Stimulated activated naive CD4-positive, alpha-beta T cell treated with Interleukin-2 at 50 U/mL for 16 hours (primary cell): ENCODE measurements at places on chromosomes 1 and 21.

- DNase-seq = no peak
These were observed 1.0 kb downstream of the PDXK start for GRCh38 chr21:43719748-43720538.

DNA sequence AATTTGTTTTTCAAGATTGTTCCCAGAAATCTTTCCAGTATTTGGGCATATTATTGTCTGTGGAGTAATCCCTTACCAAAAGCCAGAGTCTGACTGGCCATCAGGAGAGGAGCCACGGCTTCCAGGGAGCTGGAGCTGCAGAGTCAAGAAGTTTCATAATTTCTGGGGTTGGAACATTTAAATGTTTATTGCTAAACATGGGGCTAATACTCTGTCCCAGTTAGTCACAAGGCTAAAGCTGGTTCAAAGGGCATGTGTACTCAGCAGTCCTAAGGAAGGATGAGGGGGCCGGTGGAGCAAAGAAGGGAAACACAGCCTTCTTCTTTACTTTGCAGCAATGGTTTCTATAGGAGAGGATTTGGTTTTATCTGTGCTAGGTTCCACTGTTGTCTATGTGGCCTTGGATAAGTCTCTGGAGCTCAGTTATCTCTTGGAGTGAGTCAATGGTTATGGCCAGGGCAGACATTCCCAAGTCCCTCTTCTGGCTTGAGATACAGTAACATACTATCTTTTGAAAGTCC lies 9.5 kb downstream of the DENND2D start:
- DNase-seq = no peak

- peak; percentile 42 for DNase-seq
These were observed 235.2 kb upstream of the IRF2BP2 start for GRCh38 chr1:234845097-234845660.

GRCh38 chr1:15371610-15372545 lies 37.8 kb upstream of the EFHD2 start:
- DNase-seq = no peak

- no peak for DNase-seq
These were observed 85.7 kb upstream of the SLC45A1 start for GRCh38 chr1:8232036-8232757.

DNA sequence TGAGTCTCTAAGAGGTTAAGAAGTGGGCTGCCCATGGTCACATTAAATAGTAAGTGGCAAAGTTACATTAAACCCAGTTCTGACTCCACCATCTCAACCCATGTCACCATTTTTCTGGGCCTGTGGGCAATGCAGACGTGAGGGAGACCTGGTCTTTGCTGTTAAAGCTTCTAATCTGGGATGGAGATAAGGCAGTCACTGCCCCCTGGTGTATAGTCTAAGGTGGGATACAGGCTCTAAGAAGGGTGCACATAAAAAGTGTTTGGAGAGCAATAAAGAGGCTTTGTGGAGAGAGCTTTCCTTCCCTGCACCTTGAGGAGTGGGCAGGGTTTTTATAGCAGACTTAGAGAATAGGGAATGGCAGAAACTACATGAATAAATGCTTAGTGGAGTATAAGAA lies 141.3 kb downstream of the ROR1 start:
- no peak for DNase-seq

DNA sequence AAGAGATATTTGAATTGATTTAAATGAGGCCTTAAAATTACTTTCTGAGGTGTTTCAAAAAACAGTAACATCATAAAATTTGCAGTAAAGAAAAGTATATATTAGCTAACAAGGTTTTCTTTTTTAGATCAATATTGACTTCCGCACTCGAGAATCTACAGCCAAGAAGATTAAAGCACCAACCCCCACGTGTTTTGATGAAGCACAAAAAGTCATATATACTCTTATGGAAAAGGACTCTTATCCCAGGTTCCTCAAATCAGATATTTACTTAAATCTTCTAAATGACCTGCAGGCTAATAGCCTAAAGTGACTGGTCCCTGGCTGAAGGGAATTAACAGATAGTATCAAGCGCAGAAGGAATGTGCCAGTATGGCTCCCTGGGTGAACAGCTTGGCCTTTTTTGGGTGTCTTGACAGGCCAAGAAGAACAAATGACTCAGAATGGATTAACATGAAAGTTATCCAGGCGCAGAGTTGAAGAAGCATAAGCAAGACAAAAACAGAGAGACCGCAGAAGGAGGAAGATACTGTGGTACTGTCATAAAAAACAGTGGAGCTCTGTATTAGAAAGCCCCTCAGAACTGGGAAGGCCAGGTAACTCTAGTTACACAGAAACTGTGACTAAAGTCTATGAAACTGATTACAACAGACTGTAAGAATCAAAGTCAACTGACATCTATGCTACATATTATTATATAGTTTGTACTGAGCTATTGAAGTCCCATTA lies 3.6 kb downstream of the RGS1 start:
- no peak for DNase-seq

- DNase-seq = peak; percentile 55
These were observed 47.0 kb downstream of the AHDC1 start for GRCh38 chr1:27556781-27557595.

GRCh38 chr1:39332828-39333227 lies 128.3 kb downstream of the MACF1 start:
- DNase-seq = no peak

- DNase-seq = no peak
These were observed 87.2 kb downstream of the SYT2 start for GRCh38 chr1:202623075-202623474.

DNA sequence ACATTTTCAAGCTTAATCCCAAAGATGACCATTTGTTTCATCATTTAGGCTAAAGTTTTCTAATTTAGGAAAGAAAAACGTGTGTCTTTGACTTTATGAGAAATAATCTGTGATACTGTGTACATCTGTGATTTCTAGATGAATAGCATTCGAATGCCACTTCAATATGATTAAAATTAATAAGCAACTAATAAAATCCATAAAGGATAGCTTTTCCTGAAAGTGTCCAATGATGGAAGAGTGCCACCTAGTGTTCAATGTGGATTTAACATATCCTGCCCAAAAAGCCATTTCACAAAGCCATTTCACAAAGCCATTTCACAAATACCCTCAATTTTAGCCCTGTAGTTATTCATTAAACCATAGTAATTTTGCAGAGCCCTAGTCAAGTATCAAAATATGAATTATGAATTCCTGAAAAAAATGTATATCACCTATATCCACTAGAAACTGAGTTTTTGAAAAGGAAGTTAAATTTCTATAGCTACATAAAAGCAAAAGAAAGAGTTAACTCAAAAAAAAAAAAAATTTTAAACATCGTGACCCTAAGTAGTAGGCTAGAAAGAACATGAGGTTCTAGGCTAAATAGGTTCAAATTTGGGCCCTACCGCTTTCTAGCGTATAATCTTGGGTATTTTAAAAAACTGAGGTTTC lies 19.1 kb downstream of the NME7 start:
- no peak for DNase-seq

DNA sequence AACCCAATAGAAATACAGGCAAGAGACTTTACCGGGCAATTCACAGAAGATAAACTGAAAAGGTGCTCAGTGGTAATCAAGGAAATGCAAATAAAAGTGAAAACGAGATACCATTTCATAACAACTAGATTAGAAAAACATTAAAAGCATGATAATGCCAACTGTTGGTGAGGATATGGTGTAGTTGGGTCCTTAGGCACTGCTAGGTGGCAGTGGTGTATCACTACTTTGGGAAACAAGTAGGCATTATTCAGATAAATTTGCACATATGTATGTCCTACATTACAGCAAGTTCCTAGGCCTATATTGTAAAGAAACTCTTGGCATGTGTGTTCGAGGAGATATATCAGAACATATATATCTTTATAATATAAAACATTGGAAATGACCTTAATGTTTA lies 31.0 kb downstream of the AZIN2 start:
- DNase-seq = no peak

GRCh38 chr1:23592209-23592892 lies 33.0 kb upstream of the ID3 start:
- no peak for DNase-seq

DNA sequence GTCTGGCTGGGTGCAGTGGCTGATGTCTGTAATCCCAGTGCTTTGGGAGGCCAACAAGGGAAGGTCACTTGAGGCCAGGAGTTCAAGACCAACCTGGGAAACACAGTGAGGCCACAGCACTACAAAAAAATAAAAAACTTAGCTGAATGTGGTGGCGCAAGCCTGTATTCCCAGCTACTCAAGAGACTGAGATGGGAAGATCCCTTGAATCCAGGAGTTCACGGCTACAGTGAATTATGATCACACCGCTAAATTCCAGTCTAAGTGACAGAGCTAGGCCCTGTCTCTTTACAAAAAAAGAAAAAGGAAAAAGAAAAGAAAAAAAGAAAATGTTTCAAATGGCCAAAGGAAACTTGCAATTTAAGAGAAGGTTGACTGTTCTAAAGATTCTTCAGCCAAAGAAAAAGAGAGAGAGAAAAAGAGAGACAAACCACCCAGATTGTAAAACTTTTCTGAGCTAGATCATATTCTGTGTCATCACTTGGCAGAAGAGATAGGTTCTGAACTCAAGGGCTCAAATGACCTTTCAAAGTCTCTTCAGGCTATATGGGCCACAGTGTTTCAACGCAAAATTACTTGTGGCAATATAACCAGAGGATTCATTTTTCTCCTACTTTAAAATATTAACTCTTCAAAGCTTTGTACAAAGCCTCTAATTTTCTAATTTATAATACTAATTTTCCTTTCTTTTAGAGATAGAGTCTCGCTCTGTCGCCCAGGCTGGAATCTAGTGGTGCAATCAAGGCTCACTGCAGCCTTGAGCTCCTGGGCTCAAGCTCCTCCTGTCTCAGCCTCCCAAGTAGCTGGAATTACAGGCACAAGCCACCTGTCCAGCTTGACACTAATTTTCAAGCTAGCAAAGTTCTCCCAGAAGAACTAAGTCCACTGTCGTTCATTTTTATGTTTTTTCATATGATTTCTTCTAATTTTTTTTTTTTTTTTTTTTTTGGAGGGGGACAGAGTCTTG lies 20.5 kb downstream of the ARID4B start:
- no peak for DNase-seq

- no peak for DNase-seq
These were observed 595.9 kb downstream of the AJAP1 start for GRCh38 chr1:5250336-5250735.

- DNase-seq = no peak
These were observed 59.6 kb upstream of the OLIG2 start for GRCh38 chr21:32966120-32966519.

DNA sequence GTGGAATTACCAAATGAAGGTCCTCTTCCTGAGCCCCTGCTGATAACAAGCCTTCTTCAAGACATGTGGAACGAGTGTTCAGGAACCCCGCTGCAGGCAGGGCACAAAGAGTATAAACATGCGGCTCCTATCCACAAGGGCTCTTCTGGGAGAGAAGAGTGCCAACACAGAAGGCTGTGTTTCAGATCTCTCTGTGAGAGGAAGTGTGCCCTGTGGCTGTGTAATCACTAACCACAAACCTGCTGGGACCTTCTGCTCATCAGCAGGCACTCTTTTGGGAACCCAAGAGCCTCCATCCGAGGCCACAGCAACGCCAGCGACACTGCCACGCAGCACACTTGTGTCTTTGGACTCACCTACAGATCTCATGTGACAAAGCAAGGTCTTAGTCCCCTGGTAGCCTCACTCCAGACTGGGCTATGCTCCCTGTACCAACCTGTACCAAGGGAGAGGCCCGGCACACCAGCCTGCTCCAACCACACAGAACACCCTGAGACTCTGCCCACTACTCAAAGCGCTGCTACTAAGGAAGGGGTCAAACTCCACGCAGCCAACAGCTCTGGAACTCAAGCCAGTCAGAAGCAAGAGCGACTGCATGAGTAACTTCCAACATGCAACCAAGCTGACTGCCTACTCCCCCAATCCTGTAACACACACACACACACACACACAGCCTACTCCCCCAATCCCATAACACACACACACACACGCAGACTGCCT lies 7.8 kb downstream of the PTTG1IP start:
- no peak for DNase-seq

DNA sequence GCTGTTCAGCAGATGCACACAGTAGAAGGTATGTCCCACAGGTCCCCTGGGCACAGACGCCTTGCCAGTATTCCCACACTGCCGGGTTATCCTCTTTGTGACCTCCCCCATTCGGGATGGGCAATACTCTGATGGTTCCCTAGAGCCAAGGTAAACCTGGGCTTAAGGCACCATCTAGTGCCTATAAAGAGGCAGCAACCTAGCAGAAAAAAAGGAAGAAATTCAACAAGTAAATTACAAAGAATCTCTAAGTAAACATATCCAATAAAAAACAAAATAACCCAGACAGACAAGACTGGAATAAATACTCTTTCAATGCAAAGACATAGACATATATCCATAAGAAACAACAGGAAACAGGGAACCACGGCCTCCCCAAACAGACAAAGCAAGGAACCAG lies 39.4 kb downstream of the HSF2BP start:
- no peak for DNase-seq

GRCh38 chr1:101438359-101438758 lies 201.5 kb downstream of the S1PR1 start:
- DNase-seq = no peak

DNA sequence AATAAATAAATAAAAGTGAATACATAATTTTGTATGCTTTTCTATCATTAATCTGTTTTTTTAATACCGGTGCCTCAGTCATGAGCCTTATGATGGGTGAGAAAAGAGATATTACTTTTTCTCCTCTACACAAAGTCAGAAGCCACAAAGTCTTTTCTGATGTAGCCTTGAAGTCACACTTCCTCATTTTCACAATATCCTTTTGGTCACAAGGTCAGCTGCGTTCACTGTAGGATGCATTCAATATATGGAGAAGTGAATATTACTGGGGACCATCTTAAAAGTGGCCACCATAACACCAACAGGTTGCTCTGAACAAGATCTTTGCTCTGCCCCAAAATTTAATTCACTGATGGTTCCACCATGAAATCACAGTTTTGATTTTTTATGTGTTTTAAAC lies 83.3 kb upstream of the TNR start:
- DNase-seq = no peak

DNA sequence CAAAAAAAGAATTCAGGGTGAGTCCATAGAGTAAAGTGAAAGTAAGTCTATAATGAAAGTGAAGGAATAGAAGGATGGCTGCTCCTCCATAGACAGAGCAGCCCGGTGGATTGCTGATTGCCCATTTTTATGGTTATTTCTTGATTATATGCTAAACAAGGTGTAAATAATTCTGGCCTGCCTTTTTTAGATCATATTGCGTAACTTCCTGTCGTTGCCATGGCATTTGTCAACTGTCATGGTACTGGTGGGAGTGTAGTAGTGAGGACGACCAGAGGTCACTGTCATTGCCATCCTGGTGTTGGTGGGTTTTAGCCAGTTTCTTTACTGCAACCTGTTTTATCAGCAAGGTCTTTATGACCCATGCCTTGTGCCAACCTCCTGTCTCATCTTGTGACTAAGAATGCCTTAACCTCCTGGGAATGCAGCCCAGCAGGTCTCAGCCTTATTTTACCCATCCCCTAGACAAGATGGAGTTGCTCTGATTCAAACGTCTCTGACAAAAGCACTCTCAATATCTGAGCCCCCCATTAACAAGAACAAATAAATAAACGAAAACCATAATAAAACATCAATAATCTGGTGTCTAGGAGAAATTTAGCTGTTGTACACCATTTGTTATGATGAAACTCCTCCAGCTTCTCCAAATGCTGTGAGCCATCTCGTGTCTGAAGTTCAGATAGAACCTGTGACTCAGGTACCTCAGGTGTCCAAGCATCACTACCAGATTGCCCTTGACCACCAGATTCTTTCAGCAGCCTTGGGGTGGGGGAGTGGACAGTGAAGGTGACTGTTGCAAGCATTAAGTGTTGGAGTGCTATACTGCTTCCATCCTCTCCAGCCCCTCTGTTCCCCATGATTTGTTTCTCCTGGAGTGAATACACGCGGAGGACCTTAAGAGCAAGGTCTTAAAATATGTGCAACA lies 36.0 kb downstream of the EBNA1BP2 start:
- DNase-seq = no peak
